ENCODE measurements at places on chromosomes 1 and 21.
A peak's percentile ranks its signal among the peaks of the same experiment; 100 is the strongest.

DNA sequence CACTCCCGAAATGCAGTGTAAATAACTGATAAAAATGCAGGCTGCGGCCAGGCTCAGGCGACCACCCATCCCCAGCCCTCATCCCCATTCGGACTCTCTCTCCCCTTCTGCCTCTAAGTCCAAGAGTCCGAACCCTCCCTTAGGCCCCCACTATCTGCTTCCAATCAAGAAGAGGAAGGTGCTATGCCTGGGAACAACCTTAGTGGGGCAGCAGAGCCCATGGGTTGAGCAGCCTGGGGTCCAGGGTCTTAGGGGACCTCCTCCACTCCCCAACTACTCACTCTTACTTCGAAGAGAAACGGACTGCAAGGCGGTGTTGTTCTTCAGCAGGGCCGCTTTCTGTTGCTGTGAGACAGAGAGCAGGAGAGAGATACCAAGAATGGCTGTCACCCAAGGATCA lies 12.2 kb downstream of the ARHGEF2 start:
- no peak for ATAC-seq

GRCh38 chr21:20882462-20883407 lies 115.5 kb upstream of the NCAM2 start:
- no peak for ATAC-seq

DNA sequence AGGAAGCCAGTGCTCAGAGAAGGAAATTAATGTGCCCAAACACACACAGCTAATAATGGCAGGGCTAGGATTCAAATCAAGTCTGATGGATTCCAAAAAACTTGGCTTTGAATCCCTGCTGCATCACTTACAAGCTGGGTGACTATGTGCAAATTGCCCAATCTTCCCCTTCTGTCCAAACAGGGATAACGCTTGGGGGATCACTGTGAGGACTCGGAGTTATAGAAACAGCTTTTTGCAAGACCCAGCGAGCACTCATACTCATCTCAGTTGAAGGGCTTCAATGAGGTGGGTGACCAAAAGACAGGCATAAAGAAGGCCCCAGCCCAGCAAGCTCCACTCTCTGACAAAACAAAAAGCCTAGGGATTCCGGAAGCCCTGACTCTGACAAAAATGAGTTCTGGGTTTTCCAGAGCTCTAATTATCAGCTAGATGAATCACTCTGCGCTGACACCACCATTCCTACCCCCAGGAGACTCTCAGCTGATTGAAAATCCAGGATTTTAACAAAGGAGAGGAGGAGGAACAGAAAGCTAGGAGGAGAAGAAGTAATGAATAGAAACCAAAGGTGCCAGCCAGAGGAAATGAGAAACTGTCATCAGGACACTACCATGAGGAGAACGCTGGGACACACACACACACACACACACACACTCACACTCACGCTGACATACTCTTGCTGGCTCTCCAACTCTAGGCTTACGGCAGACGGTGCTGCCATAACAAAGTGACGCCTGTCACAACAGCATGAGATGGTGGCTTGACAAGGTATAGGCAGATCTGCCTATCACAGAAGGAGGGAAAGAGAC lies 1.6 kb upstream of the STK40 start:
- peak; percentile 46 for ATAC-seq

- ATAC-seq: no peak
These were observed 465.6 kb downstream of the ADGRL2 start for GRCh38 chr1:82266351-82266750.

GRCh38 chr1:160362168-160362957 lies 4.5 kb upstream of the NHLH1 start:
- no peak for ATAC-seq

All from gastroesophageal sphincter (tissue), 4 donors.